ENCODE measurements at places on chromosomes 2 and 18.

DNA sequence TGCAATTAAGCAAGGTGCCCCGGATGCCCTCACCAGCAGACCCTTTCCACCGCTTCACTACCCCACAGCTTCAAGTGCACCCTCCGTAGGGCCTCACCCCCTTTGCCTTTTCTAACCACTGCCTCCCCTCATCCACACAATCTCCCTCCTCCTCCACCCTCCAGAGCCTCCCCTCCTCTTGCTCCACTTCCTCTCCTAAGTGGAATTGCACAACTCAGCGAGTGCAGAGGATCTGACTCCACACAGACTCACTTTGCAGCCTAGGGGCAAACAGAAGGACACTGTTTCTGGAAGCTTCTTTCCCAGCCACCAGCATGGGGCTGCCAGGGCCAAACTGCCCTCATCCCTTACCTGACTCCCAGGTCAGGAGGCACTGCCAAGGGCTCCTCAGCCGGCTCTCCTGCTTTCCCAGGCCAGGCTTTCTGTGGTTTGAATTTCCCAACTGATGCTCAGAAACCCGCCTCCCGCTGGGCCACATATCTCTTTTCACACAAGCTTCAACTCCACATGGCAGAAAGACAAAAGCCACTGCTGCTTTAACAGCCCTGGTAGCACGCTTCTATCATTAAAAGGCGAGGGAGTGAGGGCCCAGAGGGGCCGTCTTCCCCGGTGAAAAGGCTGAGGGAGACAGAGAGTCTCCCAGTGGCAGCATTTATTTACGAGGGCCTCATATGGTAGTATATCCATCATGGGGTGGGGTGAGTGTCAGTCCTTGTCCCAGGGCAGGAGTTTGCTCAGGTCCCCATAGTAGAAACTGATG is 74.7 kb upstream of the MGAT4A start:
- no peak for DNase-seq

DNA sequence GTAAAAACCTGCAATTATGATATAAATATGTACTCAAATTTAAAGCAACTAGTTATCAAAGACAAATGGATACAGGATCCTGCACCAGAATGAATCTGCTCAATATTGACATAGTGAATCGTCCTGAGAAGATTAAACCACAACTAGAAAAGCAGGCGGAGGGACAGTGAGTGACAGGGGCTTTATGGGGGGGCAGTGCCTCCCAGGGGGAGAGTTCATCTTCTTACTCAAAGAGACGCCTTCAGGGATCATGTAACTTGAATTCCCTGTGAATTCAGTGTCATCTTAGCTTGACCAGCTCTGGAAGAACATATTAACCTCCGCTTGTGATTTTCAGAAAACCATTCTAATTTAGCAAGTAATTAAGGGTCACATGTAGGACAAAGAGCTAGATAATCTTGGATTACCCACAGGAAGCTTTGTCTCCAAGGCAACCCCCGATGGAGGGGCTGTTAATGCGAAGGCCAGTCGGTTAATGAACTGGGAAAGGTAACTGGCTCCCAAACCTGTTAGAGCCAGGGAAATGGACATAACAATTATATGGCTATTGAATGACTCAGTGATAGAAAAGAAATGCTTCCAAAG is 17.4 kb upstream of the LMAN1 start:
- no peak for DNase-seq

DNA sequence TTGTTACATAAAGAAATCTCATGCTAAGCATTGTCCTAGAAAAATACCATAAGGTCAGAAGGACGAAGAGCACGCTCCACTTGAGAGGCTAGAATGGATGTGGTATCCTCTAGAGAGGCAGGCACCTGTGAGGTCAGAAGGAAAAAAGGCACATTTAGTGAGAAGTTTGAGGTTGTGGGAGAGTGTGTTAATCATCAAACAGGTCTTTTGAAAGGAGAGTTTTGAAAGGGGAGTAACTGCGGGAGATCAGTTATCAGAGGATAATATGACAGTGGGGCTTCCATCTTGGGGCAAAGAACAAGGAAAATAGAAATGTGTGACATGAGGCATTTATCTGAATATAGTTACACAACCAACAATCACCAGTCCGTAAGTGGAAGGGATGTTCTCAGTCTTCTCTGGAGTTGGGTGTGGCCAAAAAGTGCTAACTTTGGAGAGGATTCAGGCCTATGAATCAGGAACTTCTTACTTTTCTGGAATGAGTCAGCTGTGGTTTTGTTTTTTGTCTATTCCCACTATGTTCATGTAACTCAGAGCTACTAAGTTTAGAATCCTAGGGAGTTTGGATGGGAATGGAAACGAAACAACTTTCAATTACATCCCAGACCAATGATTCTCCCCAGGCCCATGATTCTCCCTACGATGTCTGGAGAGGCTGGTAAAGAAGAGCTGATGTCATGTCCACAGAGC is 451.4 kb upstream of the ST6GAL2 start:
- DNase-seq, result no peak

DNA sequence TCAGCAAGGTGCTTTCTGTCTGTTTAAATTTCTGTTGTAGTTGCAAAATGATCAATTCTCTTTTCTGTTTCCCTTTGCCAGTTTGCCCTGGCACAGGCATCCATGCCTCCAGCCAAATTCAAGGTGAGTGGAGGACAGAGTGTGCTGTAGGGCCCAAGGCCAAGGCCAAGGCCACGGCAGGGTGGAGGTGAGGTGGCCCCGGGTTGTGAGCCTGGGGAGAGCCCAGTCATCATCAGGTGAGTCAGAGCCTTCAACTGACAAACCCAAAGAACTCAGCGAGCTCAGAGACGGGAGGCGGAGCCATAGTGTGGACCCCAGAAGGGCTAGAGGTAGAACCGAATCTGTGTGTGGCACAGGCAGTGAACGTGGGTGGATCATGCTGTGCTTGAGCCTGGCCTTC is 55.7 kb downstream of the BCL2L11 start:
- no peak for DNase-seq

- no peak for DNase-seq
Observed at GRCh38 chr2:50719837-50720696, 311.9 kb downstream of the NRXN1 start.

DNA sequence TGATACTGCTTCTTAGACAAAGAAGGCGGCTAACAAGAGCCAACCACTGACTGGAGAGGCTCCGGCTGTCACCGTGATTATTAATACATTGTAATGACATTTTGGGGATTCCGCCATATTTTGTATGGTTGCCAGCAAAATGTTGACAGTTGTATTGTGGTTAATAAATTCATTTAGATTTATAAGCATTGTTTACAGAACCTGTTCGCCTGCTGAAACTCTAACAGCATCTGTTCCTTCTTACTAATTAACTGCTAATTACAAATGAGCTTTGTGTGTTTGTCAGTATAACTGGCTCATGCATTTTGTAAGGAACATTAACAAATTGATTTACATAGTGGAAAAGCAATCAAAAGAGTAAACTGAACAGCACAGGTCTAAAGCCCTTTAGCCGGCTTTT is 332.4 kb downstream of the GBX2 start:
- DNase-seq, result no peak

DNA sequence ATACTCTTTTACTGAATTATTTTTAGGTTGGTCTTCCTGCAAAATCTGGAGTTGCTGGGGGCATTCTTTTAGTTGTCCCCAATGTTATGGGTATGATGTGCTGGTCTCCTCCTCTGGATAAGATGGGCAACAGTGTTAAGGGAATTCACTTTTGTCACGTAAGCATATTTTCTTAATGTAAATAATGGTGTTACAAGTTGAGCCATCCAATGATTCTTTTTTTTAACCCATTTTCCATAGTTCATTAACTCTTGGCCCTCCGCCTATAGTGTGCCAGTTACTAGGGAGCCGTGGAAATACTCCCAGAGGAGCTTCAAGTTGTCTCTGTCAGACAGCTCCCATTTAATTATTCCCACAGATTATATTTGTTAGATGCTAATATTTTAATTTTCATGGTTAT is 49.8 kb downstream of the GLS start:
- no peak for DNase-seq

DNA sequence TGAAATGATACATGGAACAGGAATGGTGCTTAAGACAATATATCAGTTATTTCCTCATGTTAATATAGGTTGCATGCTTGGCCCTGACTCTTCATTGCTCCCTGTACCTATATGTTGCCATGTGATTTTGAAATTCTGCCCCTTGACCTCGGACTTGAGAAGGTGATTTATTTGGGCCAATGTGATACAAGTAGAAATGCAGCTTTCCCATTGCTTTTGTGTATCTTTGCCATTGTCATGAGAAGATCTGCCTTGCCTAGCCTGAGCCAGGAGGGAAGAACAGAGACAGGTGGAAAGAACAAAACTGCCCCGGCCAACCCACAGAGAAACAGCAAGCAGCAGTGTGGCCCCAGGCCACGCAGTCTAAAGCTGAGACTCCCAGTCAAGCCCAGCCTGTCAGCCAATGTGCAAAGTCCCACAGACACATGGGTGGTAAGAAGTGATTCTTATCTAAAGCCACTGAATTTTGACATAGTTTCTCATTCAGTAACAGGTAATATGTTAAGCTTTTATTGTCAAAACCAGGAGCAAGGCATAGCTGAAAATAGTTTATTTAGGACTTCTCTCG is 245.7 kb upstream of the RND3 start:
- no peak for DNase-seq

GRCh38 chr18:69774831-69775230 is 172.8 kb downstream of the CD226 start:
- DNase-seq, result peak; percentile 8

GRCh38 chr18:56727399-56727798 is 76.2 kb downstream of the WDR7 start:
- DNase-seq, result no peak

DNA sequence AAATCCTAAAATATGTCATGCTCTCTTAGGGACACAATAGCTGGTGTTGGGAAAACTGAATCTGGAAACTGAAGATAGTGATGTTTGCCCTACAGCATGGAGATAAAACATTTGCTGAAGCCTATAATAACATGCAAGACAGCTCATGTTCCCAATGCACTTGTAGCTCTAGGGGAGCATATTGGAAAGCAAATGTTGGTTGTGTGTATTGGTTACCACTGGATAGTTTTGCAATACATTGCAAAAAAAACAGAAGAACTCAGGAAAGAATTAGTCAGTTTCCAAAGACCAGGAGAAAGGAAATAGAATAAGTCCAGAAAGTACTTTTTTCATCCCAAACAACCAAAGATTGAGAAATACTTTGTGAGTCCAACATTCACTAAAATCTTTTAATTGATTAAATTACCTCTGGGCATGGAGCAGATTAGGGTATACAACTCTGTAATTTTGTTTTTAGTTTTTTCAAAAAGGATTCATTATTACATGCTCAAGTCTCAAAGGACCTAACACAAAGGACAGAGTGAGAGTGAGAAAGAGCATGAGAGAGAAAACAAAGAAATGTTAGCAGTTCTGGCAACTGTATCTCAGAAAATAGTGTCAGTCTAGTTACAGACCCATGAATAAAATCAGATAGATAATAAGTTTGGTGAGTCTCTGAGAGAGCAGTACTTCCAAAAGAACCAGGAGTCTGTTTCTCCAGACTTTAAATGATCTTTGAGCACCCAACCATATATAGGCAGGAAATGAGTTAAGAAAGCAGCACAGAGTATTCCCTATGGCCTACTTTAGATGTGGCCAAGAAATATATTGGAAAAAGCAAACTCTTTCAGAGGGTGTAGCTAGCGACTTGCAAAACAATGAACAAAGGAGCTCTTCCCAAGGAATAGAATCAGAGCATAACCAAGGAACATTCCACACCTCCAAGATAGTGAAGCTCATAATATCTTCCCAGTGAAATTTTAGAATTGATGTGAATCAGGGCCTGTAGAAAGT is 36.6 kb upstream of the COL3A1 start:
- no peak for DNase-seq

DNA sequence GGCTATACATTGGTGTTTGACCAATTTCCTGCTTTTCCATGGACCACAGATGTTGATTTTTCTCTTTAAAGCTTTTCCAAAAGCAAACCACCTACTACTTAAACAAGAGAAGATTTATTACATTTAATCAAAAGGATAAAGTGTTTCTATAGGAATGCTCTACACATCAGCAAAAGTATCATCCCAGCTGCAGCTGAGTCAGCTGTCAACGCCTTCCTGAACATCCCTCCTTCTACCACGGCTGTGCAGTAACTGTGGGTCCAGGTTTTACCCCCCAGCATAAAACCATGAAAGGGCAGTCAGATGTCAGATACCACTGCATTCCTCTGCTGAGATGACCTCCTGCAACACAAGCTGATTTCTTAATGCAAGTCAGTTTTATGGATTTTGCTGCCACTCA is 524.5 kb upstream of the MEX3C start:
- no peak for DNase-seq

GRCh38 chr2:10022966-10023662 is 20.2 kb upstream of the KLF11 start:
- no peak for DNase-seq

- no peak for DNase-seq
Observed at GRCh38 chr2:37550190-37550589, 121.3 kb downstream of the CDC42EP3 start.

- no peak for DNase-seq
Observed at GRCh38 chr2:38659115-38659514, 6.8 kb upstream of the GALM start.

- DNase-seq, result no peak
Observed at GRCh38 chr18:55405475-55405874, 182.5 kb downstream of the TCF4 start.

DNA sequence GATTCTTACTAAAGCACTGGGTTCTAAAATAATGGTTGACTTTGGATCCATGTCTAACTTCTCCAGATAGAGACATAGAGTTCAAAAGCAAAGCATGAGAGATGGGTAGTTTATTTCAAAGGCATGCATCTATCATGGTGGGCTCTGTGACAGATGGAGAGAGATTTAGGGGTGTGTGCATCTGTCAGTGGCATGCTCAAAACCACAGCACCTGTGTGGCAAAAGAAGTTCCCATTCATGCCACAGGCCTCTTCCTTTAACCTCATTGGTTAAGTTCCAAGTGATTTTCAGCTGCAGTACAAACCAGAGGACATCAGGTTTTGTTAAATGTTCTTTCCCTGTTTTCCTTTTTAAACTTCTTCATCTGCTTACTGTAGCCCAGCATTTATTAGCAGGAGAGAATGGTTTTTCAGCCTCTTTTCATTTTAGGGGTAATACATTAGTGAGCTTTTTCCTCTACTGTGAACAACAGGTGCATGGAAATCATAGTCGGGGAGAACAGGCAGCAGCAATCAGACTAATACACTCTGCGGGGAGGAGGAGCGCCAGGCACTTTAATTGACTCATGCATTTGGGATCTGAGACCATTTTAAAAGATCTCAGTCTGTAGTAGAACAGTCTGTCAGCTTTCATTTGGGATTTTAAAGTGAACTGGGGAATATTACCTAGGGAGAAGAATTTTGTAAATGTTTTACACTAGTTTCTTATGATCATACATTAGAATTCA is 52.4 kb upstream of the UPP2 start:
- DNase-seq, result no peak

- DNase-seq, result no peak
Observed at GRCh38 chr2:171516793-171517192, 5.5 kb upstream of the CYBRD1 start.

Measured in CD4-positive, alpha-beta memory T cell (primary cell).